ENCODE measurements at places on chromosomes 1 and 21. TPM values are rescaled to one million over a fixed set of nuclear protein-coding genes. Genes with fewer than 3 reads are reported as not detected.

Gene UMODL1
- 0.18 TPM for total RNA-seq

DNA sequence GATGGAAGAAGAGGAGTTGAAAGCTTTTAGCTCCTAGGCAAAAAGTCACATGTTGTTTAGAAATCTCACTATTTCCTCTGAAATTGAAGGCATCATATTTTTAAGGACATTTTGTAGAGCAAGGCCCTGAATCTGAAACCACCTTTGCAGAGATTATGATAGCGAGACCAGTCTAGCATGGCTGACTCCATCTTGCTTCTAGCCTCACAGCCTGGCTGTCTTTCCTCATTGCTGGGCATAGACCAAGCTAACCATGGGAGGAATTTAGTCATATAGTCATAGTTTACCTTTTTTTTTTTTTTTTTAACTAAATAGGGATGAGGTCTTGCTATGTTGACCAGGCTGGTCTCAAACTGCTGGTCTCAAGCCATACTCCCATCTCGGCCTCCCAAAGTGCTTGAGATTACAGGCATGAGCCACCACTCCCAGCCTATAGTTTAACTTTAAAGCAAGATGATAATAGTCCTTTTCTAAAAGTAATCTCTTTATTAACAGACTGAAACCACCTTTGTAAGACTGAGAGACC is 42.2 kb upstream of the ZNF326 start:
- DNase-seq, result no peak

- DNase-seq, result no peak
These were observed 859 bp upstream of the ERMAP start for GRCh38 chr1:42815941-42816584.

DNA sequence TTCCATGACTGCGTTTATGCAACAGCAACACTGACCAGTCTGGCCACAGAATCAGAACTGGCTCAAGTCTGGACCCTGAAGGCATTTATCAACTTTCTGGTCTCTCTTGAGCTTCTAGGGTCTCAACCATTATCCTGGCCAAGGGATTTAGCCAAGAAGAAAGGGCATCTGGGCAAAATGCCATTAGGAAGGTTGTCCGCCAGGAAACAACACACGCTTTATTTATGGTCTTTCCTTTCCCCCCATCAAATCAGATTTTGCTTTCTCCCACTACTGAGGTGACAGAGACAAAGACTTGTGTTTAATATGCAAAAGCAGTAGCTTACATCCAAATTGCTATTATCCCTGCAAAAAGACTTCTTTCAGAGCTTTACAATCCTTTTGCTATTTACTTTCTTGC is 81.6 kb upstream of the PPP2R5A start:
- DNase-seq, result no peak

GRCh38 chr1:31372751-31373055 is 173 bp downstream of the FABP3 start:
- DNase-seq, result no peak

Gene SLAMF7
- total RNA-seq, result 0.68 TPM

DNA sequence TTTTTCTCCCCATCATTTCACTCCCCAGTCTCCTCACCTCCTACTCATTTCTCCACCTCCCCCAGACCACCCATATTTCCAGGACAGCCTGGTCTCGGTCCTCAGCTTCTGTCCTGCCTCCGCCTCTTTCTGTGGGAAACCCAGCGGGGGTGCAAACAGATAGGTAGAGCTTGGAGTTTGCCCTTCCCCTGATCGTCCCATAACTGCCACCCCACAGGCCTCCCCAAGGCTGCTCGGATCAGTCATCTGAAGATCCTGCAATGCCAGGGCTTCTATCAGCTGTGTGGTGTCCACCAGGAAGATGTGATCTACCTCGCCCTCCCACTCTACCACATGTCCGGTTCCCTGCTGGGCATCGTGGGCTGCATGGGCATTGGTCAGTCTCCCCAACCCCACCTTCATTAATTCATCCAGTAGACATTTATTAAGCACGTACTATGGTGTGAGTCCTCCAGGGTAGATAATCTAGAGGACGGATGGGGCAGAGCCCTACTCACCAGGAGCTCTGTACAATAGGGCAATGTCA is 1.7 kb downstream of the SLC27A3 start:
- no peak for DNase-seq

- DNase-seq, result no peak
These were observed 24.5 kb upstream of the EPHA2 start for GRCh38 chr1:16180291-16180824.

Gene F11R
- total RNA-seq, result 65.4 TPM

Gene CLK2
- total RNA-seq, result 22.6 TPM

DNA sequence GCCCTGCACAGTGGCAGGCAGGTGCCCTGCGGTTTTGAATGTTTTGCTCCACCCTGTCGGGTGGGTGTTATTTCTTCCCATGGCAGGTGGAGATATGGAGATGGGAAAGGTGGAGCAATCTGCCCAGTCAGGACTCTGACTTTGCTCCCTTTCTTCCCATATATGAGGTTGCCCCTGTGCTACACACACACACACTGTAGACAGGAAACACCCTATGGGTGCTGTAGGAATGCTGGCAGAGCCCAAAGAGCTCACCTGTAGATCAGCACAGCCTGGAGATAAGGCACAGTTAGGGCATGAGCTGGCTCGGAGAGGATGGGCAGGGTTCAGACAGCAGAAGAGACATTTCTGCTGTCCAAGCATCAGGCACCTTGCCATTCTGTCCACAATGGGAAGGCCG is 246.0 kb upstream of the AJAP1 start:
- DNase-seq, result no peak

DNA sequence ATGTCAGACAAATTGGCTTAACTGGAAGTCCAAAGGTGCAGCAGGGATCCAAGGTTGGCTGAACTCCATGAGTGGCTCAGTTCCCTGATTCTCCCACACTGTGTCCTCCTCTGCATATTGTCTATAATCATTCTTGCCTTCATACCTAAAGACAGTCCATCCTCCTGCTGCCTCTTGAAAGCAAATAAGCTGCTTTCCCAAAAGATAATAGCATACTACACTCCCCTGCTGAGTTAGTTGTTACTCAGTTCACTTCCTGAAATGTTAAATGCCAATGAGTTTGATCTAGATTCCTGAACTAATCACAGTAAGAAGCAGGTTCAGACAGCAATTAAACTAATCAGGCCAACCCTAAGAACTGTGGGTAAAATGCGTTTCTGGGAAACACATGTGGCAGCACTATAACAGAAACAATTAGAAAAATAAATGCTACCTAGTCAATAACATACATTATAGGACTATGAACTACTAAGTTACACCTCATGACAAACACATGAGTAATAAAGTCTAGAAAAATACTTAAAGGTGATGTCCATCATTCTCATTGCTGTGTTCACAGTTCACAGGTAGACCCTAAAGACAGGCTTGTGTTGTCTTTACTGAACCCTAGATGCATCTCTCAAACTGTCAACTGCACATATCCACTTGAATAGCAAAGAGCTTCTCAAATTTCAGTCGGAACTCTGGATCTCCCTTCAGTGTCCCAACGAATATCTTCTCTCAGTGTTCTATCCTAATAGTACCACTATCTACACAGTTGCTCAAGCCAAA is 50.8 kb upstream of the BOLA1 start:
- DNase-seq, result peak; percentile 71

- DNase-seq, result no peak
These were observed 11.0 kb upstream of the LDLRAD2 start for GRCh38 chr1:21801100-21801499.

Gene CTBS
- 27.2 TPM for total RNA-seq

DNA sequence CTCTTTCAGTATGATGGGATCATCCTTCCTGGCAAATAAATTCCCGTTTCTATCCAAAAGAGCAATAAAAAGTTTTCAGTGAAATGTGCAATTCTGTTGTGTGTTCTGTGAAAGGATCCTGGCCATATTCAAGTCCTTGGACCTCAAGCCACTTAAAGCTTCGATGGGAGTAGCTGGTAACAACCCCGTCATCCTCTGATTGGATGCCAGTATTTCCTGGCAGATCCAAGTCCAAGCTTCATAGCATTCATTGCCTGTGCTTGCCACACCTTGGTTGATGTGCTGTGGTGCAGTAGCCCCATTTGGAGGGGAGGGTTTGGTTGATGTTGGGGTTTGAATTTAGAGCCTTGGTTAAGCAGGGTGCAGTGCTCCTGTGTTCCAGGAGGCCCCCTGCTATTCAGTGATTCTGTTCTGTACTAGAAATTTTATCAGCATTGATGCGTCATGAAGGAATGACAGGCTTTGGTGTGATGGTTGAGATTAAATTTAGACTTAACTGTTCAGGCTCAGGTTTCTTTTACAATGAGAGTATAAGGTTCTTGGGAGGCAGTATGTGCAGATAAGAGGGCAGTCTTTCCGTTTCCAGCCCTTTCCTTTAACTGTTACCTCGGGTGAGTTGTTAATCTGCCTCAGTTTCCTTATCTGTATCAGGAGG is 4.9 kb downstream of the RPL11 start:
- DNase-seq, result no peak

Gene FCN3
- 101 TPM for total RNA-seq

Gene FGR
- 3.0 TPM for total RNA-seq

DNA sequence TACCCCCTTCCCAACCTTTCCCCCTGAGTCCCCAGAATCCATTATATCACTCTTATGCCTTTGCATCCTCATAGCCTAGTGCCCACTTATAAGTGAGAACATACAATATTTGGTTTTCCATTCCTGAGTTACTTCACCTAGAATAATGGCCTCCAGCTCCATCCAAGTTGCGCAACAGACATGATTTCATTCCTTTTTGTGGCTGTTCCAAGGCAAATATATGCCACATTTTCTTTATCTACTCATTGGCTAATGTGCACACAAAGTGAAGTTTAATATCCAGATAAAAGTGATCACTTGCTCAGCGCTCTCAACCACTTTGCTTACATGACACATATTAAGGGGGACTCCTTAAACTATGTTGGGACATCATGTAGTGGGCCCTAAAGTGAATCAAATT is 72.4 kb upstream of the TIAM1 start:
- peak; percentile 54 for DNase-seq

Gene GJA9
- total RNA-seq, result not detected

DNA sequence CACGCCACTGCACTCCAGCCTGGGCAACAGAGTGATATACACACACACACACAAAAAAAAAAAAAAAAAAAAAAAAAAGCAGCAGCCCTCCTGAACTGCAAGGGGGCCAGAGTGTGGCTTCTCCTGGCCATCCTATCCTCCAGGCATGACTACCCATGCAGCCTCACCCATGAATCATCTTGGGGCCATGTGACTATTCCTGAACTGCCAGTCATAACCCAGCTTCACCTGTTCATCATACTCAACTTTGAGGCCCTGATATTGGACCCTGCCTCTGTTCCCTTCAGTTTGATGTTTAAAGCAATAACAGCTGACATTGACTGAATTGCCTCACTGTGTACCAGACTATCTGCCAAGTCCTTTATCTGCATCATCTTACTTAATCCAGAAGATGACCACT is 2.8 kb upstream of the HPCAL4 start:
- no peak for DNase-seq
